ENCODE measurements at places on chromosomes 7 and 10.

- DNase-seq = no peak
These were observed 27.4 kb upstream of the GOLGA7B start for GRCh38 chr10:97822261-97822687.

- no peak for DNase-seq
These were observed 17.3 kb upstream of the BLOC1S2 start for GRCh38 chr10:100303724-100304319.

GRCh38 chr10:58820386-58820785 lies 307.7 kb downstream of the BICC1 start:
- DNase-seq = no peak

- DNase-seq = no peak
These were observed 56.1 kb upstream of the SH2B2 start for GRCh38 chr7:102230593-102230992.

DNA sequence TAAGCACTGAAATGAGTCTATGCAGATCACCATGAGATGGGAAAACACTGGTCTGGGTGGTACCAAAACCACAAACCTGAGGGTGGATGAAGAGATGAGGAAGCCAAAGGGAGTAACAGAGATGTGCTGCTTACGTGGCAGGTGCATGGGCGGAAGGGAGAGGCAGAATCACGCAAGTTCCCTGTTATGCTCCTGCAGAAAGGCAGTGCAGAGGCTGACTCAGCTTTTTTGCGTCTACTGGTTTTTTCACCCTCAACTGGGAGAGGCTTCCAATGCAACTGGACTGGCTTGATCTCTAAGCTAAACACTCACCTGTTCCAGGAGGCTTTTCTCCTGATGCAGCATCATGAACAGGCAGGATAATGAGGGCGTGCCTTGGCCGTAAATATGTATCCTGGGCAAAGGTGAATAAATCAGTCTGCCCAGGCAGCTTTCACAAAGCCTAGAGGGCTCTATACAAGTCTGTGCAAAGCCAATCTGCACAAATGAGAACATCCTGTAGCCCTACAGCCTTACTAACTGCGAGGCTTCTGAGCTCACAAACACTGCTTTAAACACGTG lies 95.4 kb upstream of the AFAP1L2 start:
- no peak for DNase-seq

GRCh38 chr10:9811601-9812000 lies 1206.1 kb upstream of the CELF2 start:
- no peak for DNase-seq

- DNase-seq = no peak
These were observed 39.9 kb upstream of the AGK start for GRCh38 chr7:141511316-141511675.

GRCh38 chr10:132847856-132848255 lies 61.9 kb upstream of the NKX6-2 start:
- DNase-seq = peak; percentile 10

- DNase-seq = no peak
These were observed 136.8 kb upstream of the PDE1C start for GRCh38 chr7:32206987-32207386.

- DNase-seq = no peak
These were observed 398.8 kb upstream of the NFE2L3 start for GRCh38 chr7:25752967-25753791.

DNA sequence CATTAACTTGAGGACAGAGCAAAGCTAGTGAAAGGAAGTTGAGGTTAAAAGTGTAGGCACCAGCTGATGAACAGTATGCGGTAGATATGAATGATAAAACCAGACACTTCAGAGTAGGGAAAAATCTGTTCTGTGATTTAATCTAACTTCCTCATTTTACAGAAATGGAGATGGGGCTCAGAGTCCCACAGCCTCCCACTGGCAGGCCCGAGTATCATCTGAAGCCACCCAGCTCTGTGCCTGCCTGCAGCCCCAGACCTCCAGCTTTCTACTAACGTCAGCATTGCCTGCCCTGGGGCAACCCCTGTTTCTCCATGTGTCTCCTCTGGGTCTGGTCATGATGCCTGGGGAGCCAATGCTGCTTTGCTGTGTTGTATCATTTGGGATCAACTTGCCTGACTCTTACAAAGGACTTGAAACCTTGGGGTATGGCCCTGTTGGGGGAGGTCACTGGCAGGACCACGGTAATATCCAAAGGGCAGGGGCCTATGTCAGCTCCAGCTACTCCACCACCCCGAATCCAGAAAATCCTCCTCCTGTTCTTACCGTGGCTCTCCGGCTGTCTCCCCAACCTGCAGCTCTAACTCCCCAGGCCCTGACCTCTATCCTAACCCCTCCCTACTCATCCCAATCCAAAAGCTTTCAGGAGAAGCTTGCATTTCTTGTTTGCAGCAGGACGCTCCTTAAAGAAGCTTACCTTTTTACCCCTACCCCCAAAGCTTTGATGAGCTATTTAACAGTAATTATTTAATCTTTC lies 56.2 kb upstream of the NPY start:
- DNase-seq = no peak

DNA sequence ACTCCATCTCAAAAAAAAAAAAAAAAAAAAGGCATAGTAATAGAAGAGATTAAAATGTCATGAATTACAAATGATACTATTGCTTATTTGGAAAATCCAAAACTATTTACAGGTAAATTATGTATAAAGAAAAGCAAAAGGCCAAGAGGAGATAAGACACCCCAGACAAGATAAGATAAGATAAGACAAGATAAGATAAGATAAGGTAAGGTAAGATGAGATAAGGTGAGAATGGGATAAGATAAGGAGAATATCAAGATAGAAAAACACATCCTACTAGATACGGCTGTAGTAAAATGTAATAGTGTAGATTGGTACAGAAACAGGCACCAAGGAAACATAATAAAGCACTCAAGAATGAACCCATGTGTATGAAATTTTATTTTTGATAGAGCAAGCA lies 20.9 kb downstream of the VIM start:
- no peak for DNase-seq

- DNase-seq = no peak
These were observed 192.8 kb downstream of the DNAJC1 start for GRCh38 chr10:21810582-21811244.

- DNase-seq = no peak
These were observed 88.3 kb upstream of the MXI1 start for GRCh38 chr10:110118891-110119621.

- no peak for DNase-seq
These were observed 59.2 kb downstream of the FOXL3 start for GRCh38 chr7:348962-349743.

DNA sequence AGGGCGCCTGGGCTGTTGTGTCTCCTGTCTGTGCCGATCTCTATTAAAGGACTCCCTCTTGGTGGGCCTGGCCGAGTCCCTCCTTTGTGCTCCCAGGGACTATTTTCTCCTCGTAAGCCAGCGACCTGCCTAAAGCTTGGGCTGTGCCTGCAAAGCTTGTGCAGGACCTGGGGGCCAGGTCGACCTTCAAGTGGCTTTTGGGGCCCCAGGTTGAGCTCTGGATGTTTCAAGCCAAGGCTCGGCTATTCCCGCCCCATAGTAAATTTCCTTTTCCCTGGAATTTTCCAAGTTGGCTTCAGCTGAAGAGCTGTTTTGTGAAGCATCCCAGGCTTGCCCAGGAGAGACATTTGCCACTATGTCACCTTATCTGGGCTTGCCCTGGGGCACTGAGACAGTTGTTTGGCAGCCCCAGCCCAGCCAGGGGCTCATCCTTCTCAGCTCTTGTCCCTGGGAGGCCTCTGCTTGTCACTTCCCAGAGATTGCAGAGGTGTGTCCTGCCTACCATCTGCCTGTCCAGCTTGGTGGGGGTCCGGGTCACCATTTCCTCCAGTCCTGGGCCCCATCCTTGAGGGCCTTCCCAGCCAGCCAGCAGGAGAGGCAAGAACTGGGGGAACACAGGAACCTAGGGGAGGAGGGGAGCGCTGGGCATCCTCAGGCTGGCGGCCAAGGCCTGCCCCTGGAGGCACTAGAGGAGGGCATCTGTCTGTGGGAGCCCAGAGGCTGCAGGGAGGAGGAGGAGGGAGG lies 20.2 kb downstream of the ZMIZ2 start:
- no peak for DNase-seq

GRCh38 chr10:60290558-60290957 lies 99.1 kb downstream of the ANK3 start:
- DNase-seq = no peak

GRCh38 chr7:19011212-19011611 lies 106.2 kb downstream of the TWIST1 start:
- DNase-seq = no peak

- no peak for DNase-seq
These were observed 140.5 kb downstream of the MAD1L1 start for GRCh38 chr7:2092279-2092678.

DNA sequence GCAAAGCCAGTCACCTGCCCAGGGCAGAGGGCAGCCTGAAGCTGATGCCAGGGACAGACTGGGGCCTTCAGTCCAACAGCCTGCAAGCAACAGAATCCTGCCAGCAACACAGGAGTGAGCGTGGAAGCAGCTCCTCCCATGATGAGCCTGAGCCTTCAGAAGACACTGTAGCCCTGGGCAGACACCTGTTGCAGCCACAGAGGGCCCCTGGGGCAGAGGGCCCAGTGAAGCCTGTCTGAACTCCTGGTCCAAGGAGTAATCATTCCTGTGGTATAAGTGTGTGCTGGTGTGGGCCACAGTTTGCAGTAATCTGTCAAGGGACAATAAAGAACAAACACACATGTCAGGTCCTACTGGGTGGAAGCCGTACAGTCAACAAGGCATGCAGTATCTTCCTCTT lies 2.9 kb upstream of the PFKP start:
- DNase-seq = no peak

Data from suprapubic skin (tissue), 4 donors.